CD4-positive, CD25-positive, alpha-beta regulatory T cell (primary cell): ENCODE measurements at places on chromosomes 6 and 20. TPM values are rescaled to one million over a fixed set of nuclear protein-coding genes. Genes with fewer than 3 reads are reported as not detected.

LY6G6F gene
- total RNA-seq = 1.5 TPM

SASH1 gene
- not detected for total RNA-seq

OXT gene
- total RNA-seq = not detected

GRCh38 chr6:120357447-120357846 is 976.8 kb downstream of the TBC1D32 start:
- H3K4me1 ChIP-seq = no peaks in the 10 kb centered on the region
- no peak overlapping the region for H3K4me3 ChIP-seq
- no peaks in the 10 kb centered on the region for H3K36me3 ChIP-seq
- H3K27ac ChIP-seq = no peak overlapping the region

DNA sequence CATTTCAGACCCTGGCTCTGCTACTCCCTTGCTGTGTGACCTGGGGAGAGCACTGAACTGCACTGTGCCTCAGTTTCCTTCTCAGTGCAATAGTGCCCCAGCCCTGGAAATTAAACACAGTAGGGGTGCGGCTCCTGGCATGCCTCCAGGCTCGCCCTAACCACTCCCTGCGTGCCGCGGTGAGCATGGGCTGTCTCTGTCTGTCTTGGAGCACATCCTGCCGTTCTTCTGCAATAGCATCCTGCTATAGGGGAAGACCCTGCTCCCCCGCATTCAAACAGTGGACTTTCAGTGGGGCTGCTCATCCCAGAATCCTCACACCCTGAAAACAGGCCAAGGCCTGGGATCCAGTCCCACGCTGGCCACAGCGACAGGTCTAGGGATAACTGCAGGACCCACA is 129.5 kb downstream of the FOXC1 start:
- no peak overlapping the region for H3K4me3 ChIP-seq
- H3K27me3 ChIP-seq = no peaks in the 10 kb centered on the region
- no peak for DNase-seq
- no peak overlapping the region for H3K27ac ChIP-seq
- H3K36me3 ChIP-seq = no peaks in the 10 kb centered on the region

- H3K36me3 ChIP-seq = no peaks in the 10 kb centered on the region
- H3K27me3 ChIP-seq = no peaks in the 10 kb centered on the region
- H3K4me3 ChIP-seq = no peak overlapping the region
- DNase-seq = peak; percentile 18
- H3K27ac ChIP-seq = no peak overlapping the region
These were observed 21.5 kb upstream of the AAR2 start for GRCh38 chr20:36214684-36215256.
